LNCaP clone FGC (cell line): ENCODE measurements at places on chromosomes 6 and 20.
A peak's percentile ranks its signal among the peaks of the same experiment; 100 is the strongest.

- peak; percentile 73 for DNase-seq
Measured at GRCh38 chr6:36633915-36634314, 39.8 kb downstream of the SRSF3 start.

GRCh38 chr20:59667131-59667530, 62.8 kb downstream of the PHACTR3 start:
- no peak for DNase-seq

DNA sequence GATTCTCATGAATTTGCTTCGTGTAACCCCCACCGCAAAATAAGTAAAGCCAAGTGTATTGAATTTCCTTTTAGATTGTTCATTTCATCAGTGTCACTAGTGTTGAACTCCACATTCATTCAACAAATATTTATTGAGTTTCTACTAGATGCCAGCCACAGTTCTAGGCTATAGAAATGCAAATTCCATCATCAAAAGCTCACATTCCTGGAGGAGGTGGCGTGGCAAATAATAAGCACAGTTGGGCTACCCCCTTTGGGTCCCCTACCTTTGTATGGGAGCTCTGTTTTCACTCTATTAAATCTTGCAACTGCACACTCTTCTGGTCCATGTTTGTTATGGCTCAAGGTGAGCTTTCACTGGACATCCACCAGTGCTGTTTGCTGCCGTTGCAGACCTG, 12.7 kb upstream of the ME1 start:
- DNase-seq = no peak

DNA sequence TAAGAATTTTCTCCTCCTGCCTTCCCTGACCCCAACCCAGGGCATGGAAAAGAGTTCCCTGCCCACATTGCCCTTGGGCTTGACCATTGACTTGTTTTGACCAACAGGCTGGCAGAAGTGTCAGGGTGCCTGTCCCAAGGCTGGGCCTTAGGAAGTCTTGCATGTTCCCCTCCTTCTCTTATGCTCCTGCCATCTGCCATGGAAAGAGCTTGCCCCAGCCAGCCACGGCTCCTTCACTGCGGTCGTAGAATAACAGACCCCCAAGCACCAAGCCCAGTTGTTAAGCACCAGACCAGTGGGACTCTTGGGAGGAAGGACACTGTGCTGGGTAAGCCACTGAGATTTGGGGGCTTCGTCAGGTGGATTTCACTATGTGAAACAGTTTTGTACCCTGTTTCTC, 53.6 kb downstream of the SNX5 start:
- DNase-seq = no peak
